Nephron progenitor cell (in vitro differentiated cells): ENCODE measurements at places on chromosomes 4 and X.

DNA sequence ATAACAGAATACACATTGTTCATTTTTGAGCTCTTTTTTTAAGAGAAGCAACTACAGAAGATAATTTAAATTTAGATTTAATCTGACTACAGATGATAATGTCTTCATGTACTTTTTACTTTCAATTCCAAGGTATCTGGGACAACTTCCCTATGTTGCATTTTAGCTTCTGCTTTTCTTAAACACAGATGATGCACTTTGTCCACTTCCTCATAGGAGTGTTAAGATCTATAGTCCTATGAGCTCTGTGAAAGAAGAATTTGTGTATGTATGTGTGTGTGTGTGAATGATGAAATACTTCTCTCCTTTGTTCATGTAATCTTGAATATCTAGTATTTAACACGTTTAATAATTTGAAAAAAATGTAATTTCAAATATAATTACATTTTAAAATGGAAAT is 5.3 kb upstream of the FHIP1A start:
- no peak for DNase-seq

GRCh38 chr4:185201977-185202962 is 1.5 kb downstream of the CFAP97 start:
- DNase-seq, result peak; percentile 12

DNA sequence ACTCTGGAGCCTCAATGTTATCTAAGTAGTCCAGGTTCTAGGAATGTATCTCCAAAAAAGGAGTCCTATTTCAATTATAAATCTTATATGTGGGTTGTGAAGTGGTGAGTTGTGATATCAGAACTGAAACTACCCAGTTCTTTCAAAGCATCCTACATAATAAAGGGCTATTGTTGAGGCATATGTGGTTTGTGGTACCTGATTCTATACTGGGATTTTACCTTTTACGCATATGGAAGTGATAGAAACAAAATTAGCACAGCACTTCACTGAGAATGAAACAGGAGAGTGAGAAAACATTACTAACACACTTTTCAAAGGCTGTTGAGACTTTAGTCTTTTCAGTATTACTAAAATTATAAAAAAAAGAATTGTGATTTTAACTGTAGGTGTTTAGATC is 417.7 kb upstream of the GALNT7 start:
- no peak for DNase-seq

GRCh38 chrX:47093248-47093647 is 15.0 kb downstream of the RGN start:
- DNase-seq, result no peak

- DNase-seq, result no peak
Measured at GRCh38 chr4:124199755-124200154, 512.8 kb downstream of the ANKRD50 start.

DNA sequence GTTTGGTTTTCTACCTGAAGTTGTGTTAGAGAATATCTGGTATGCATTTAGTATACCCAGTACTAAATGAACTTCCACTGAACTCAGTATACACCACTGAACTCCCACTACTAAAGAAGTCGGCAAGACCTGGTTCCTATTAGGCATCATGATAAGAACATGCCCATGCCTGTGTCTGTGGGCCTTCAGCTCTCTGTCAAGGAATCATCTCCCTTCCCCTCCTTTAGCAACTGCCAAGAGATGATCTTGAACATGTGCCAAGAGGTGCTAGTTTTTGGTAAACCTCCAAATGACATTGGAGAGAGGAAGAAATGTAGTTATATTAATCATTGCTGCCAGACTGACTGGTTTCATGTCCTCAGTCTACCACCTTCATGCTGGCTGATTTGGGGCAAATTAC is 113.2 kb downstream of the ATP10D start:
- DNase-seq, result no peak

GRCh38 chr4:169032883-169033645 is 23.0 kb upstream of the CBR4 start:
- no peak for DNase-seq

GRCh38 chr4:140928880-140929279 is 172.7 kb upstream of the TBC1D9 start:
- DNase-seq, result no peak

- DNase-seq, result no peak
Measured at GRCh38 chr4:42104521-42104920, 47.9 kb downstream of the BEND4 start.

- DNase-seq, result no peak
Measured at GRCh38 chr4:70463335-70463734, 8.7 kb upstream of the MUC7 start.

GRCh38 chrX:10654960-10655359 is 34.6 kb upstream of the MID1 start:
- DNase-seq, result no peak

- no peak for DNase-seq
Measured at GRCh38 chr4:152635851-152636250, 43.9 kb downstream of the TMEM154 start.

DNA sequence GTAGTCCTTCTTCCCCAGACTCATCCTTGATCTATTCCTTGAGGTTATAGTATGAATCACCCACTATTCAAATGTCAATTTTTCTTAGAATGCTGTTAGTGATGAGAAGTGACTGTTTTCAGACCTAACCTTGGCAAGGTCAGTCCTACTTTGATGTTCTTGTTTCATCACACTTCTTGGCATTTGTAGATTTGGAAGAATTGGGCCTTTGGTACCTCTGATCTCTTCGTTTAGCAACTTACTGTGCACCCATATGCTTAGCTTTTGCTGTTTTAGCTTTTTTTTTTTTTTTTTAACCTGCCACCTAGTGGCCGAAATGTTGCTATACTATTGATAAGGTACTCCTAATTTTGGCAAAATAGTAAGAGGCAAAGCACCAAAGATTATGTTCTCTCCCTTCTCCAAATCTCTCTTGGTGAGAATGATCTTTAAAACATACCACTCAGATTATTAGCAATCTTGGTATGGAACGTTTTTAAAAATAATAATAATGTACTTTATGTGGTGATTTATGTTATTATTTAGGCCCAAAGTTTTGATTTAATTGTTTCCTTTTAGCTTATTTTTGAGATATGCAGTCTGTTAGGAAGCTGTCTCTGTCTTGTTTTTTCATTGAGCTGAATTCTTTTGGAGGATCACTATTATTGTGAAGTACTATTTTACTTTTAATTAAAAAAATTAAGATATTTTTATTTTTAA is 16.6 kb downstream of the DCK start:
- no peak for DNase-seq

- no peak for DNase-seq
Measured at GRCh38 chrX:151774421-151774820, 39.9 kb downstream of the CNGA2 start.

DNA sequence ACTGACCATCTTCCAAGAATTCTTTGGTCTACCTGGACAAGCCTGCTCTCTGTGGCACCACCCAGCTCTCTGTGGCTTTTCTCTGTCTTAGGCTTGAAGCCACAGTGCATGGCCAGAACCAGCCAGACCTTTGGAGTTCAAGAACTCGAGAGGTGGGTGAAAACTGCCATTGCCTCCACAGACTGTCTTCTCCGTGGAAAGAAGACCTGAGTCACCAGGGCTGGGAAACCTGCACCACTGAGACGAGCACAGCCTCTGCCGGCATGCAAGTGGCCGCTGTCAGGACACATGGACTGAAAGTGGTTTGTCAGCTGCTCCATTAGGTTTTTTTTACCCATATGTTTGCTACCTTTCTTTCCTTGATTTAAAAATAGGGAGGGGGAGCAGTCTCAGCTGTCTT is 74.5 kb downstream of the MGST2 start:
- no peak for DNase-seq

- DNase-seq, result no peak
Measured at GRCh38 chr4:23034731-23035130, 342.0 kb downstream of the GBA3 start.

GRCh38 chr4:7361280-7361895 is 73.3 kb downstream of the PSAPL1 start:
- DNase-seq, result no peak

DNA sequence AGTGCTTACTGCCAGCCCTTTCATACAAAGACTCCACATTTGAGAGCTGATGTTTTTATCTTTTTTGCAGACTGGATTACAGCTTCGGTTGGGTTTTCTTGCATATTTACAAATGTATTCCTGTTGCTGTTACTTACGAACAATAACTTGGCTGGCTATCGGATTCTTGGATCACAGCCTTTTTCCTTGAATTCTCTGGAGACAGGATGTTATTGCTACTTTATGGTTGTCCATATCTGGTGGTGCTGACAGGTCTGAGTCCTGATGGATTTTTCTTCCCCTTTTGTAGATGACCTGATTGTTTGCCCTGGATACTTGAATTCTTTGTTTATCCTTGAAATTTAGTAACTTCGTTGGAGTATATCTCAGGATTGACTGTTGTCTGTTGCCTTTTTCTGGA is 77.7 kb downstream of the PDK3 start:
- no peak for DNase-seq

DNA sequence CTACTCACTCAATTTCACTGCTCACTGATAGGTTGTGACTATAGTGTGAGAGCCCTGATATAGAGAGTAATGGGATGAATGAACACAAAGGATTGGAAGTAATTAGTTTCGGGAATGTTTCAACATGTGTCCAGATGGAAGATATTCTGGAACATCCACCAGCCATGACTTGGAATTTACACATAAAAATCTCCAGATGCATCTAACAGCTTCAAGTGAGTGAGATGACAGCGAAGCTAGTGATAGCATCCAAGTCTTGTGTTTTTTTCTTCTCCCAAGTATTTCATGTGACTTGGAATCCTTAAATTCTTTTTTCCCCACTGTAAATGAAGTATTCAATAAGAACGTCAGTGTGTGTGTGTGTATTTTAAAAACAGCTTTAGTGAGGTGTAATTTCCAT is 82.1 kb downstream of the CLDN34 start:
- DNase-seq, result no peak

GRCh38 chr4:53161051-53161786 is 204.6 kb downstream of the SCFD2 start:
- DNase-seq, result no peak

GRCh38 chr4:86043755-86044592 is 315.9 kb downstream of the MAPK10 start:
- peak; percentile 31 for DNase-seq

- DNase-seq, result no peak
Measured at GRCh38 chrX:1601768-1602085, 10.3 kb downstream of the AKAP17A start.

DNA sequence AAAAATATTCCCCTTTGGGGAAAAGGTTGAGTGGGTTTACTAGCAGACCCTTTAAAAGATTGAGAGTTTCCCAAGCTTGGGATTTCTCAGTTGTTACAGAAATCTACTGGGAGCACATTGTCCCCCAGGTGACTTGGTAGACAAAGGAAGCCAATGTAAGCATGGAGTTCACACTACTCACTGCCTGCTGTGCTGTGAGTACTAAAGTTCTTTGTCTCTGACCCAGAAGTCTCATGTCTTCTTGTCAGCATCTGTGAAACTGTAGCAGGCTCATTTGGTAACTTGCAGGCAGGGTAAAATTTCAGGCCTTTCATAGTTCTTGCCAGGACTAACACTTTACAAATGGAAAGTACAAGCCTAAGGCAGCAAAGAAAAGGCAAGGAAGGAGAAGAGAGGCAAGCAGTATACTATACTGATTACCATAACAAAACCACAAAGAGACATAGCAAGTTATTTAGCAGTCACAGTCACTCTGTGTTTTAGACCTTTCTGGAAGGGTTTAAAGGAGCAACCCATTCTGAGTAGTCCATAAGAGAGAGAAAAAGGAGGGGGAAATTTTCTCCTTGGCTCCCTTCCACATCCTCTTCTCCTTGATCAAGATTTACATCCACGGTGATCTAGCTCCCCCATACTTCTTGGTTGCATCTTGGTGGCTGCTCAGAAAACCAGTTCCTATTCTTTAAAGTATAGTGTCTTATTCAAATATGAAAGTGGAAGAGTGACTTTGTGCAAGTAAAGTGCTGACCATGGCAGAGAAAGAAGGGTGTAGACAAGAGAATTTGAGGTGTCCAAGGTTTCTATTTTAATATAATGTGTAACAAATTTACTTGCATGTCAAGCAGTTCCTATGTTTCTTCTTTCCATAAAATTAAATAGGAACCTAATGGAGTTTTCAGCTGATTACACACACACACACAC is 160.0 kb upstream of the PDE5A start:
- DNase-seq, result no peak

- no peak for DNase-seq
Measured at GRCh38 chr4:166144607-166145006, 271.6 kb downstream of the TLL1 start.

GRCh38 chr4:159390648-159391047 is 287.8 kb downstream of the RAPGEF2 start:
- no peak for DNase-seq
